ENCODE measurements at places on chromosomes 1 and 21.

DNA sequence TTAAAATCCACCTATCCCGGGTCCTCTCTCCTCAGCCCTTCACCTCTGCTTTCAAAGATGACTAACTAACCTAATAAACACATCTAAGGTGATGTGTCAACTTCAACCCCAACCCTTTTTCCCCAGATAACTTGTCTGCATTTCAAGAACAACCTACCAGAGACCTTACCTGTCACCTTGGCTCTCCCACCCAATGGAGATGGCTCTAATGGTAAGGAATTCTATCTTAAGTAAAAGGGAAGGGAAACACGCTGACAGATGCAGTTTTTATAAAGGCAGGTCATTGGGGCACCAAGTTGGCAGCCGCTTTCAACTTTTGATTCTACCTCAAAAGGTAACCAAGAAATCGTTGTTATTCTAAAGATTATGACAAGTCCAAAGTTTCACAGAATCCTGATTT is 37.6 kb downstream of the MRPL39 start:
- no peak for DNase-seq

DNA sequence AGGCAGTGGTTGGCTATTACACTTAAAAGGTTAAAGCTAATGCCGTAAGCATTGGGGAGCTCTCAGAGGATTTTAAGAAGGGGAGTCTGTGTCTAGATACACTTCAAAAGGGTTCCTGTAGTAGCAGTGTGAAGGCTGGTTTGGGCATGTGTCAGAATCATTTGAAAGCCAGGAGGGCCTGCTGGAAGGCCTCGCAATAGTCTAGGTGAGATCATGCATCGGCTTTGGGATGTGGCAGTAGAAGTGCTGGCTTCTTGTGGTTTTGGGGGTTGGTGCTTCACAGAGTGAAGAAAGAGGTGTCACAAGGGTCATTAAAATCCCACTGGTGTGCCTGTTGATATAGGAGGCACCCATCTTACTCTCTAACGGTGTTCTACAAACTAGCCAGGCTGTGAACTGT is 85.7 kb downstream of the ST6GALNAC3 start:
- DNase-seq, result no peak

GRCh38 chr1:66705110-66705509 is 47.1 kb upstream of the DYNLT5 start:
- DNase-seq, result no peak

- DNase-seq, result no peak
Measured at GRCh38 chr21:36606287-36606982, 92.5 kb upstream of the SIM2 start.

DNA sequence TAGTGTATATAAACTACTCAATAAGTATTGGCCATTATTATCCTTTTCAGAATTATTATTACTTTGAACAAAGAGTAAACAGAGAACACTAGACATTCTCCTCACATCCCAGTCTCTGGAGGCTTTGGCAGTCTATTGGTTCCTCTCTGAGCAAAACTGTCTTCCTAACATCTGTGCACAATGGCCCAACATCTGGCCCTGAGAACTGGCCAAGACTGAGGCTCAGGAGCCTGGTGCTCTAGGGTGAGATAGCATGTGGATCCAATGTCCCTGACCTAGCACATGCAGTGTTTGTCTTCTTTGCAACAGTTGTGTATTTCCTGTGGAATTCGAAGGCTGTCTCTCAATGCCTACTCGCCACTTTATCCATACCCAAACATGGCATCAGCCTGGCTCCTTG is 313.2 kb upstream of the KAZN start:
- no peak for DNase-seq

DNA sequence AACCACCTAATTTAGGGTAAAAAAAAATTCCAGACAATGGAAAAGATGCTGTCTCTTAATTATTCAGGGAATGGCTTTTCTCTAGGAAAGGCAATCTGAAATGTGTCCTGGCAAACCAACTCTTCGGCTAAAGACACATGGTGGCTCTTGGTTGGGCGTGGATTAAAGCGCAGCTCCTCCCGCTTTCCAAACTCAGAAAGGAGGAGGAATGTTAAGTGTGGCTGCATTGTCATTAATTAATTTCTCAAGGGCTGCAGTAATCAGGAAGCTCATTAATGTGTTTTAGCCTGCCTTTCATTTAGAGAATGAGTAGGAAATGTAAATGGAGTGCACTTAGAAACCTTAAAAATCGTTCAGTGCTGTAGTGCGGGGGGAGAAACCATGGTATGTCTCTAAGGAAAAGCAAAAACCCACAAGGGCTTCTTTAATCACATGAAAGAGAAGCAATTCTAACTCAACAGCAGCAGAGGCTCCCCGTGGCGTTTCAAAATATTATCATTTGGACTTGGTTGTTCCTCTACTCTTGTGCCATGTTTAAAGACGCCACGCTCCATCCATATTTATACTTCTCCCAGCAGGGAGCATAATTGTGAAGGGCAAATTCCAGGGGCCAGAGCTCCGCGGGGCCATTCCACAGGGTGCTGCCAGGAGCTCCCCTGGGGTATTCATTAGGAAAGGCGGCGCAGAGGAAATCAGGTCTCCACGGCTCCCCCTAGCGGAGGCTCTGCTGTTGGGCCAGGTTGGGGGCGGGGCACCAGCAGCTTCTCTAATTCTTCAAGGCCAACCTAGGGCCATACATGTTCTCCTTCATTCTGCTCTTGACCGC is 91.9 kb upstream of the SSX2IP start:
- DNase-seq, result peak; percentile 23

GRCh38 chr1:97668945-97669344 is 251.9 kb downstream of the DPYD start:
- DNase-seq, result peak; percentile 42

- peak; percentile 86 for DNase-seq
Measured at GRCh38 chr1:159854693-159855192, 7.7 kb downstream of the VSIG8 start.

DNA sequence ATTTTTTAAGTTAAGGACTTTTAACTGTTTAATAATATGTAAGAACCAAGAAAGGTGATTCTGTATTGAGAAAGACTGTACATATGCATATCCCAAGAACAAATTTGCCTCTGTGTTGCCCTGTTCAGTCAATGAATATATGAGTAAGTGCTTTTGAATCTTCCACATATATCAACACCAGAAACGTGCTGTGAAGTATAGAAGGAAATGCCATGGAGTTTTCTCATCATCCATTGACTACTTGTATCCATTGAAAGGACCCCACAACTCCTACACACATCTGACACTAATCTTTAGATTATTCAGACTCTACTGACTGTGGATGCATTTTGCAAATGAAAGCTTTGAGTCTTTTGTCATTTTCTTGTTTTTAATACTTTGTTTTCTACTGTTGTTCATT is 366.9 kb downstream of the S1PR1 start:
- DNase-seq, result peak; percentile 44

DNA sequence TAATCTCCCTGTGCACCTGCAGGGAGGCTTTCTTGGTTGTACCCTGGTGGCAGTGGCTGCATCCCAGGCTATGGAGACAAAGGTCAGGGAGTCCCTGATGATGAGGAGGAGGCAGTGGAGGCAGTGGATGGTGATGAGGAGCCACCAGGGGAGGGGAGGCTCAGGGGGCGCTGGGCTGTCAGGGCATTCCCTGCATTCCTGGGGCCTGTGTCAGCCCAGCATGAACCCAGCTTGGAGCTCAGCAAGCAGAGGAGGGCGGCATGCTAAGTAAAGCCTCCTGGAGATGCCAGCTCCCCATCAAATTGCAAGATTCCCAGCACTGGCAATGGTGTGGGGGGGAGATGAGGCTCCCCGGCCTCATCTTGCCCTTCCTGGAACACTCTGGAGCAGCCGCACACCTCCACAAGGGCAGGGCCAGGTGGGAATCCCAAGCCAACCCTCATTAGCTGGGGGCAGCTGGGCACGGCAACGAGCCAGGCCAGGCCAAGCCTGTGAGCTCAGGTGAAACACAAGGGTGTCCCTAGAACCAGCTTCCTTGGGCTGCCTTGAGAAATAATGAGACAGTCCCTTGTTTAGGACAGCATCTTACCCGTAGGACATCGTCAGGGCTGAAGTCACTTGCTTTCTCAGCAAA is 469.5 kb downstream of the MATN1 start:
- DNase-seq, result no peak

- no peak for DNase-seq
Measured at GRCh38 chr1:92585831-92586230, 99.1 kb upstream of the GFI1 start.

GRCh38 chr21:28144653-28145052 is 848.0 kb downstream of the LTN1 start:
- no peak for DNase-seq

- no peak for DNase-seq
Measured at GRCh38 chr21:33117101-33117888, 47.4 kb downstream of the OLIG1 start.

DNA sequence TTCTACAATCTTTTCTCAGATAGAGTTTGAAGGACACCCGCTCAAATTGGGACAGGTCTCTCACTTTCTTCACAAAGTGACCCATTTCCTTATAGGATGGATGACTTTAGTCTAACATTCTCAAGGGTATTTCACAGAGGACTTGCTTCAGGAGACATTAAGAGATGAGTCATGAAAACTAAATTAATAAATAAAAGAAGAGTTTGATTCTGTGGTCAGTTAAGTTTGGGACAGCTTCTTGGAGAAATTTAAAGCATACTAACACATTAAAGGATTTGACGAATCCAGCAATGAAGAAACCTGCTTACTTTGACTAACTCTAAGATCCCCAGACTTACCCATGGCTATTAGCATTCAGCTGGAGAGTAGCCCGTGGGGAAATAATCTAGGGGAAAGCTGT is 95.6 kb upstream of the RAB3GAP2 start:
- peak; percentile 54 for DNase-seq

- no peak for DNase-seq
Measured at GRCh38 chr1:1625404-1625775, 6.6 kb upstream of the MMP23B start.

- DNase-seq, result no peak
Measured at GRCh38 chr21:33670076-33670978, 28.0 kb downstream of the ITSN1 start.

- peak; percentile 75 for DNase-seq
Measured at GRCh38 chr21:33036430-33037162, 10.9 kb downstream of the OLIG2 start.

Measured in fibroblast of lung (primary cell).